T-cell (primary cell): ENCODE measurements at places on chromosomes 16 and 17. TPM values are rescaled to one million over a fixed set of nuclear protein-coding genes. Genes with fewer than 3 reads are reported as not detected.
A peak's percentile ranks its signal among the peaks of the same experiment; 100 is the strongest.

DNA sequence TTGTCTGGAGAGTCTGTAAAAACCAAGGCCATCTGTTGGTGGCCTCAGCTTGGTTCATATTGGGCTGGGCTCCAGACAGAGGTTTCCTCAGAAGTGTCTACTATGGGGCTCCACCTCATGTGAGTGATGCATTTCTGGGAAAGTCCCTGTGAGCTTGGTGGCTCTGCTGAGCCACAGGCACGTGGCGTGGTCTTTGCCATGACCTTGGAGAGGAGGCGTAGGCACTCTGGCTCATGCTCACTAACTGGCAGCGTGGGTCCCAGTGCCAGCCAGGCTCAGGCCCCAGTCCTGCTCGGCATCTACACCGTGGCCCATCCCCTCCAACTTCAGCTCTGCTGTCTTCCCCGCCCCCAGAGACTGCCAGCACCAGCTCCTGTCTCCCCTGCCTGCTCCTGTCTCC, 10.7 kb upstream of the SMTNL2 start:
- peak; percentile 24 for DNase-seq

SAMD14 gene
- total RNA-seq, result 0.35 TPM

DNA sequence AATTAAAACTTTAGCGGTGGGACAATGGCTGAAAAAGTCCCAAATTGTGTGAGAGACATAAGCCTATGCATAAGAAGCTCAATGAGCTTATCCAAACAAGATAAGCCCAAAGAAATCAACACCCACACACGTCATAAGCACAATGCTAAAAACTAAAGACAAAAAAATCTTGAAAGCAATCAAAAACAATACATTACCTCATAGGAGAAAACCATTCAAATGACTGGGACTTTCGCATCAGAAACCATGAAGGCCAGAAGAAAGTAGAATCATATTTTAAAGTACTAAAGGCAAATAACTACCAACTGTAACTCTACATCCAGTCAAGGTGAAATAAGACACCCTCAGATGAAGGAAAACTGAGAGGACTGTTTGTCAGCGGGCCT, 50.2 kb downstream of the ZCCHC14 start:
- DNase-seq, result no peak

DNA sequence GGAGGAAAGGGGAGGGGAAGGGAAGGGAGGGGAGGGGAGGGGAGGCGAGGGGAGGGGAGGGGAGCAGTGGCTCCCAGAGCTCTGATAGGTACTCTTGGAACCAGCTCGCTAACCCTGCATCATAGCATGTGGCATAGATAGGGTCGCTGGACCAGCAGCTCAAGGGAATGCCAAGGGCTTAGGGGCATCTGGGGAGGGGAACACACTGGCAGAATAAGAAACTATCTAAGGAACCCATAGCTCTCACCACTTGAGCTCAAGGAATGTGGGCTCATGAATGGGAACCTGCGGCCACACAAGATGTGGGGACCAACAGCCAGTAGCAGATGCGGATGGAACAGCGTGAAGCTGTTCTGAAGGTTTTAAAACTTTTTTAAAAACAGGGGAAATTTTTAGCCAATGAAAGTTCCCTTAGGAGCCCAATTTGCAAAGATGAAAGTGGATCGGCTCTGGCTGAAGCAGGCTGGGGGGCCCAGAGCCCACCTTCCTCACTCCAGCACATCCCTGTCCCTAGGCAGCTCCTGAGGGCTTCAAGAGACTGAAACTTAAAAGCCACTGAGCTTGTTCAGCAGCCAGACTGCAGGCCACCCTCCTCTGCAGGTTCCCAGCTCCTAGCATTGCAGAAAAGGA, 46.9 kb downstream of the PIMREG start:
- no peak for DNase-seq

DNA sequence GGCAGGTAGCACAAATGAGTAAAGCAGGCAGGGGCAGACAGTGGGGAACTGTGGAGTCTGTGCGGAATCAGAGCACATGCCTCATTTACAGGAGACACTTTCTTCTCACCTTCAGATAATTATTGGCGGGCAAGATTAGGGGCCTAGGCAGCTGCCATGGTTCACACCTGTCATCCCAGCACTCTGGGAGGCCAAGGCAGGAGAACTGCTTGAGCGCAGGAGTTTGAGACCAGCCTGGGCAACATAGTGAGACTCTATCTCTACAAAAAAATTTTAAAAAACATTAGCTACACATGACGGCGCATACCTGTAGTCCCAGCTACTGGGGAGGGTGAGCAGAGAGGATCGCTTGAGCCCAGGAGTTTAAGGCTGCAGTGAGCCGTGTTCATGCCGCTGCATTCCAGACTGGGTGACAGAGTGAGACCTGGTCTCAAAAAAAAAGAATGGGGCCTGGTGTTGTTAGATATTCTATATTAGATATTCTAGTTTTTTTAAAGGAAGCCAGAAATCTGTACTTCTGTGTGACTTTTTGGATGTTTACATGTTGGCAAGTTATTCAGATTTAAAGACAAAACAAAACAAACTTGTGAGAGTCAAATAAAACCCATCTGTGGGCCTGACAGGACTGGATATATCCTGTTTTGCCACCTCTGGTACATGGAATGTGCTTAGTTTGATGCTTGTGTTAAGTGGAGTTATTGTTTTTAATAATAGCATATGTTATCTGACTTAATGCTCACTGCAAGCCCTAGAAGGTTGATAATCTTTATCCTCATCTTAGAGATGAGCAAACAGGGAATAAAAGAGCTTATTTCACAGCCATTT, 4.9 kb upstream of the LPCAT2 start:
- no peak for DNase-seq

DNA sequence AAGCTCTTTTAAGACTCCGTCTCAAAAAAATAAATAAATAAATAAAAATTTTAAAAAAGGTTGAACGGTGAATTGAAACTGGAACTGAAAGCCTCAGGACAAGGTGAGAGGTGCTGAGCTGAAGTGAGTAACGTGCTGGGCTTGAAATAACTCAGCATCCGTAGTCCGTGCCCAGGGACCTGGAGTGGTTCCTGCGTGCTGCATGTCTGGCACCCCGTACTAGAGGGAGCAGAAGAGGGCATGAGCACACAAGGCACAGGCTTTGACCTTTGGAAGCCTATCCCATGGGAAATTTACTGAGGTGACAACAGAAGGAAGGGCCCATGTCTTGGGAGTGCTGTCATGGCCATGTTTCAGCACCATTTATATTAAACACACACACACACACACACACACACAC, 4.5 kb upstream of the MEIOB start:
- DNase-seq, result no peak

DNA sequence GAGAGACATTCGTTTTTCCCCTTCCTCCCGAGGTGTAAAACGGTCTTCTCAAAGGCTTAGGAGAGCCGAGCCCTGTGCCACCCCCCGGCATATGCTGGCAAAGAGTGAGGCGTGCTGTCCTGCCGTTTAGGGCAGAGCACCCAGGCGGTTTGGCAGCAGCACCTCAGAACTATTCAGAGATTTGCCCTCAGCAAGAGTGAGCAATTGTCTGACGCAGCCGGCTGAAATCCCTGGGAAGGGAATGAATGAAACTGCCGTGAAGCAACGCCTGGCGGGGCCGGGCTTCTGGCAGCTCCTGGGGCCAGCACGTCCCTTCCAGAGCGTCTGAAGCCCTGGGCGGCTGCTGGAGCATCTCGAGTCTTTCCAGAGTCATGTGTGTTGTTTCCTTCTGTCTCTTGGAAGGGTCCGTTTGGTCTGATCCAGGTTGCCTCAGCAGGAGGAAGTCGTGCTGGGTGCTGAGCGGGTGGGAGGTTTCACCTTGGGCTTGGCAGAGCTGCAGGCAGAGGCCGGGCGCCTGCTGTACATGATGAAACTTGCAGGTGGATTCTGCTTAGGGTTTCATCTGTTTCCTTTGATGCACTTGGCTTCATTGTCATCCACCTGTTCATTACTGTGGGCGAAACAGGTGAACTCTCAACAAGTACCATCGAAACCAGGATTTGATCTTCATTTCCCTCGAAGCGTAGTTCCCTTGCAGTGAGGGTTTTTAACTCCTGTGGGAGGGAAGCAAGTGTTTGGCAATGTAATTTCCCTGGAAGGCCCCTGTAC, 35.4 kb downstream of the TBCD start:
- no peak for DNase-seq

SULT1A4 gene
- 3.5 TPM for total RNA-seq
